ENCODE measurements at places on chromosomes 3 and 15.

DNA sequence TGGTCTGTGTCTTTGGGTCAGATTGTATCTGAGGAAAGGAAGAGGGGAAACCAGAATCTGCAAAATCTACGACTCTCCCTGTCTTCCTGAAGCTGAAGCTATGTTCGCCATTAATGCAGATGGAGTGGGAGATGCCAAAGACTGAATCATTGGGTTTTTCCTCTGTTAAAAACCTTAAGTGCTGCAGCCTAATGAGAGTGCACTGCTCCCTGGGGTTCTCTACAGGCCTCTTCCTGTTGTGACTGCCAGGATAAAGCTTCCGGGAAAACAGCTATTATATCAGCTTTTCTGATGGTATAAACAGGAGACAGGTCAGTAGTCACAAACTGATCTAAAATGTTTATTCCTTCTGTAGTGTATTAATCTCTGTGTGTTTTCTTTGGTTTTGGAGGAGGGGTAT is 24.0 kb downstream of the RMDN3 start:
- DNase-seq: no peak

GRCh38 chr3:44186712-44187111 is 55.0 kb upstream of the TOPAZ1 start:
- DNase-seq: no peak

- DNase-seq: peak; percentile 53
Observed at GRCh38 chr15:76994001-76994400, 925 bp upstream of the PSTPIP1 start.

DNA sequence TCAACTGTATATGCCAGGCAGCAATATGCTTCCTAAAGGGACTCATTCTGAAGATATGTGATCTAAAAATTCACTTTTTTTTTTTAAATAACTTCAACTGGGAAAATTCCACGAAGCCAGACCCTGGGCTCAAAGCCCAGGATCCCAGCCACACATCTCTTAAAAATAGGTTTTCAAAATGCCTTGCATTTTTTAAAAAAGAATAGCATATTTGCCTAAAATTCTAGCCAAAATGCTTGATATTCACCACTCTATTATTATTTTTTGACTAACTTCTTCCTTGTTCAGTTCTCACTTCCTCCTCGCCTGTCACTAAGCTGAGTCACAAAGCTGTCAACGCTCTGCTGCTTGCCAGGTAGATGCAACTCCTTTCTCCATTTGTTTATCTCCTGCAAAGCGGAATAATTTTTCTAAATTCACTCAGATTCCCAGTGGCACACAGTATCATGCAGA is 28.0 kb upstream of the VGLL4 start:
- DNase-seq: no peak

DNA sequence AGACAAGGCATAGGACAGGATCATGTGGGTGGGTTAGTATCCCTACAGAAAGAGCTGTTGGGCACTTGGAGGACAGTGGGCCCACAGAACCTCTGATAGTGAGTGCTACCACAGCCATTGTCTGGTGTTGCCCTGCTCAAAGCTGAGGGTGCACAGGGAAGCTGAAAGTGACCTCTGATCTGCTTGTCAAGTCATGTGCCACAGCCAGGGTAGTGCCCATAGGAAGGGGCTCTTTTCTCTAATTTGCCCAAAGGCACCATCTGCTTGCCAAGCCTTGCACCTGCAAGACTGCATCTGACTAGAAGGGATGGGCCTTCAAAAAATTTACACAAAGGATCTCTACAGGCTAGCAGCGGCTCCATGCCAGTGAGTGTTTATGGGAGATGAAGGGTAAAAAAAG is 87.4 kb upstream of the GSK3B start:
- DNase-seq: no peak

DNA sequence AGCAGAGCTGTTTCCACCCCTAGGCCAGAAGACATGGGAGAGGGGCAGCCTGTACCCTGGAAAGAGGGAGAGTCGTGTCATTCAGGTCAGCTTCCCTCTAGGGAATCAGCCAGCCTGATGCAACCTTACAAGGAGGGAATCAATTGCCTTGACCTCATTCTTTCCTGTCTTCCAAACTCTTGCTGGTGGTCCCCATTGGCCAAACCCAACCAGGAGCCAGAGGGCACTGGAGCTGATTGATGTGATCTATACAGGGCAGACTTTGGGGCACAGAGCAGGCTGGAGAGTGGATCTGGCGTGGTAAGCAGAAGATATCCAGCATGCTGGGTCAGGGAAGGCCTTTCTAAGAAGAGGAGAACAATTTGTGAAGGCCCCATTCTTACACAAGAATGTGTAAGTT is 19.1 kb upstream of the MAGEF1 start:
- DNase-seq: no peak

GRCh38 chr3:70647094-70647493 is 334.7 kb upstream of the MDFIC2 start:
- no peak for DNase-seq

DNA sequence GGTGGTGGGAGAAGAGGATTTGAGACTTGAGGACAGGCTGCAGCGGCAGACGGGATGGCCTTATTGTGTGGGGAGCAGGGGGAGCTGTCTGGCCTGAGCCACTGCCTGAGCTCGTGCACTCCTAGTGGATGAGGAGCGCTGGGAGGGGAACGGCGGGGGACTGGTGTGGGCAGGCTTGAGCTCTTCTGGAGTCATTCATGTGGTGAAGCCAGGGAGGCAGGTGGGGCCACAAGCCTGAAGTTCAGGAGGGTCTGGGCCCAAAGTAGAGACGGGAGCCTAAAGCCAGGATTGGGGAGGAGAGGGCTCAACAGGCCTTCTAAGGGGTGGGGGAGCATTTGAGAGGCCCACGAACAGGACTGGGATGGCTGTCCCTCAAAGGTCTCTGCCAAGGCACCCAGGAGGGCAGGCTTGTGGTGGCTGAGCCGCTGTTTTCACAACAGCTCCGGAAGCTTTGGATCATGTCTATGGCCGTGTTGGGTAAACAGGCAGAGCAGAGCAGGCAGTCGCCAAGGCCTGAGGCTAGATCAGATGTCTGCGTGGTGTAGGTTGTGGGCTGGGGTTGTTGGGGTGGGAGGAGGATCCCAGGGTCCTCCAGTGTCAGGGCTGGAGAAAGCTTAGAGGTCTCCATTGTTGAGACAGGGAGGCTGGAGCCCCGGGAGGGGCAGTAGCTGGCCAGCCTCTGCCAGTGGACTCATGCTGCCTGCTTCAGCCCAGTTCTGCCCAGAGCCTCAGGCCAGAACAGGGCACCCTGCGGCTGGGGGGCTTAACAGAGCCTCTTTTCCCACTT is 8.2 kb downstream of the PRKCD start:
- no peak for DNase-seq
